Right atrium auricular region (tissue), 2 donors: ENCODE measurements at places on chromosomes 3 and 15.

GRCh38 chr3:71927505-71928066 is 142.6 kb upstream of the PROK2 start:
- DNase-seq: no peak
- H3K27ac ChIP-seq: no peak overlapping the region

DNA sequence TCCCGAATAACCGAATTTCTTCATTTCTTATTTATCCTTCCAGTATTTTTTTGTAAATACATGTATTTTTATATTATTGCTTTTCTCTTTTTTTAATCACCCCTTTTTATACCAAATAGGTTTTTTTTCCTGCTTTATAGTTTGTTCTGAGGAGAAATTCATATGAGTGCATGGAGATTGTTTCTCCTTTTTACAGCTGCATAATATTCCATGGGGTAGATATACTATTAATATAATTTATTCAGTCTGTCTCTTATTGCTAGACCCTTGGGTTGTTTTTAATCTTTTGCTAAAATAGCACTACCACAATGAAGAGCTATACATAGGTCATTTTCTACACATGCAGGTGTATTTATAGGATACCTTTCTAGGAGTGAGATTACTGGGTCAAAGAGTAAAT is 3.5 kb upstream of the TMEM87A start:
- H3K4me3 ChIP-seq: no peak overlapping the region
- no peak overlapping the region for H3K27ac ChIP-seq
- H3K27me3 ChIP-seq: no peaks in the 10 kb centered on the region
- peaks cover 21% of the 10 kb centered on the region for H3K36me3 ChIP-seq
- no peak for DNase-seq

- no peaks in the 10 kb centered on the region for H3K27me3 ChIP-seq
- no peak overlapping the region for H3K4me3 ChIP-seq
- DNase-seq: no peak
- no peaks in the 10 kb centered on the region for H3K36me3 ChIP-seq
- no peaks in the 10 kb centered on the region for H3K4me1 ChIP-seq
These were observed 202.8 kb downstream of the TP63 start for GRCh38 chr3:189833996-189834395.

DNA sequence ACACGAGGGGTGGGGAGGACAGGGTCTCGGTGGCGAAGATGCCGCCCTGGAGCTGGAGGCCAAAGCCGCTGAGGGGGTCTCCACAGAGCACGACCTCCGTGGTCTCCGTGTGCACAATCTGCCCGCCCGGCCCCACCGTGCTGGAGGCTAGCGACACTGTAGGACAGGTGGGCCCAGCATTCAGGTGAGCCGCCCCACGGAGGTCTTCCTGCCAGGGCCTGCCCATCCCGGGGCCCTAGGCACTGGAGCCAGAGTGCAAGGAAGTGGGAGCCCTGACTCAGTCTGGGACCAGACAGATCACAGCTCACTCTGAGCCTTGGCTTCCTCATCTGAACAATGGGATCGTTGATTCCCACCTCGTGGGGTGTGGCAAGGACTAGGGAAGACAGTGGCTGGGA is 25.8 kb downstream of the GRIP2 start:
- DNase-seq: no peak
- no peak overlapping the region for H3K27ac ChIP-seq
- no peak overlapping the region for H3K4me3 ChIP-seq
- H3K4me1 ChIP-seq: no peaks in the 10 kb centered on the region
- H3K27me3 ChIP-seq: no peaks in the 10 kb centered on the region
